IPS DF 19.7 (cell line): ENCODE measurements at places on chromosomes 11 and 22.

DNA sequence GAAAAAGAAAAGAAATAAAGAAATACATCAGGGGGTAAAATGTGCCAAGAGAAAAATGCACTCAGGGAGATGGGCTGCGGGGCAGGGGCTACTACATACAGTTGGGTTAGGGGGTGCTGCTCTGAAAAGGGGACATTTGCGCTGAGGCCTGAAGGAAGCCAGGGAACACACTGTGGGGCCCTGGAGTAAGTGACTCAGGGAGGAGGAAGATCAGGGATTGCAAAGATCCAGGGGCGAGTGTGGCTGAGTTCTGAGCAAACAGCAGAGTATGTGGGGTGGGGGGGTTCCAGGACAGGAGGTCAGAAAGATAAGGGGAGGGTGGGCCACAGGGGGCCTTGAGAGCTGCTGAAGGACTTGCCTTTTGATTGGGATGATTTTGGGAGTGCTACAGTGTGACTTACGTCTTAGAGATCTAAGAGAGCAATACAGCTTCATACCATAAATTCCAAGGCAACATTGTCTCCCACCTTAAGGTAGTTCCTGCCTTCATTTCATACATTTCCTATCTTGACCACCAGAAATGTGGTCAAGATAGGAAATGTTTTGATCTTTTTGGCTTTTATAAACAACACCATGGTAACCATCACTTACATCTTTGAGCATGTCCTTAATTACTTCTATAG, 5.8 kb downstream of the A4GALT start:
- DNase-seq: no peak

DNA sequence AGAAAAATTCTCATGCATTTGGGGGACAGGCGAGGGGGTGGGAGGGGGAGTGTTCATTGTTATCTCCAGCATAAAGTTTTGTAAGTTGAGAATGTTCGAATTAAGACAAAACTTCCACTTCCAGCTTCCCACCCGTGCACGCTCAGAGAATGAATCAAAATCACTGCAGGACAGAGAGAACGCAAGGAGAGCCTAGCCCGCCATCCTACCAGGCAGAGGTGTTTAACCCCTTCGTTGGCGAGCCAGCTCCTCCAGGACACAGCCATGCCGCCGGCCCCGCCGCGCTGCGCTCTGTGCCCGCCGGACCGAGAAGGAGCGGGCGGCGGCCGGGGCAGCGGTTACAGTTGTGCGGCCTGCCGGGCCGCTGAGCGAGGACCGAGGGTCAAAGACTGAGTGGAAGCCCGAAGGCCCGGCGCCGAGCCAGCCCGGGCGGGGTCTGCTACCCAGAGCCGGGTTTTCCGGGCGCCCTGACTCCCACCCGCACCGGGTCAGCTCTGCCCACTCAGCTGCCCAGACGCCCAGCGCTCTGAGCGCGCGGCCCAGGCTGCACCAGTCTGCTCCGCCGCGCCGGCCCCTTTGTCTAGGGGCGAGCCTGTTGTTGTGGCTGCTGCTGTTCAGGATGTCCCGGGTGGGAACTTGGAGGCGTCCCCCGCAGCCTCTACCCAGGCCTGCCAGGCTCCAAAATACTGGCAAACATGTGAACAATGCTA, at the start of gene NOX4:
TSS of gene NOX4 (minus strand) at position 395 of the 710 bp plus-strand sequence. CDS start at position 266, 129 bp downstream.
- peak; percentile 15 for DNase-seq

DNA sequence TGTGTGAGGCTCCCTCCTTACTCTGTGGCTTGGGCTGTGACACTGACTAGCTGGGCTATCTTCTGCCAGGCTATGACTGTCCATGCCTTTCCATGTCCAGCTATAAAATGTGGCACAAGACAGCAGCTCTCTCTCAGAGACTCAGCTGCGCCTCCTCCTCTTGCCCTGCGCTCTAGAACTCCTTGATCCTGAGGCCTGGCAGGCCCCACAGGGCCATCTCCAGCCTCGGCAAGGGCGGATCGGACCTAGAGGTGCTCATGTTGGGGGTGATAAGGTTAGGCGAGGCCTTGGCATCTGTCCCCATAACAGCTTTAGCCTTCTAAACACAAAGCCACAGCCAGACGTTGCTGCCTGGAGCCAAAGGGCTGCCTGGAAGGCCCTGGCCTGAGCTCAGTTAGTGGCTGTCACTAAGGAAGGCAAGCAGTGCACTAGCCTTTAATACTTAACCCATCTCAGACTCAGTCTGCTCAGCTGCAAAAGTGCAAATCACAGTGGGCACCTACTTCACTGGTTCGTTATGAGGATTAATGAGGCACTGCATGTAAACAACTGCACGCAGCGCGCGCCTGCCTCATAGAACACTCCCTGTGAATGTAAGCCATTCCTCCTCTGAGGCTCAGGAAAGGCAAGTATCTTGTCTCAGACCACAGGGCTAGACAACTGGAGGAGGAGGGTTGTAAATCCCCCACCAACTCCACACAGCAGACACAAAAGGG, 1.2 kb downstream of the GUCD1 start:
- DNase-seq: no peak

DNA sequence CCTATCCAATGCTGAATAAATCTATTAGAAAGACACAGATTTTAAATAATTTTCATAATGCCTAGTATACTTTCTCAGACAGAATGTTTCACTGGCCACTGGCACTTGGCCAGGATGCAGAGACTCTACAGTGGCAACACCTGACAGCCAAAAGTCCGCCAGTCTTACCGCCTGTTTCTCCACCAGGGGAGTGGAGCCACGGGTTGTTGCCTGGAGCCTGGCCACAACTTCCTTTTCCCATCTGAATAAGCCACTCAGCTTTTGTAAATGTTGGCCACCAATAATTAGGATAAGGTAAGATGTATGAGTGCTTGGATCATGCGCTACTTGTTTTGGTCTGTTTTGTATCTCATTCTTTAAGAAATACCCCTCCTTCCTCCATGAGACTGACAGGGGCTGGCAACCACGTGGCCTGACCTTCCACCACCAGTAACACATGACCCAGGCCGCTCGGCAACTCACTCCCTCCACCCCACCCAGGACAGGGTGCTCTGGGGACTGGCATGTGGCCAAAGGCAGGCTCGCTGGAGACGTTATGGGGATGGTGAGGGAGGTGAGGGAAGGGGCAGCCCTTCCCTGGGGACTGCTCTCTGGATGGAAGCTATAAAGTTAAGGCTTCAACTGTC, 93.0 kb upstream of the BID start:
- no peak for DNase-seq

GRCh38 chr11:62472063-62472884, 53.4 kb downstream of the SCGB1A1 start:
- DNase-seq: no peak

GRCh38 chr11:42528471-42528870, 783.3 kb upstream of the API5 start:
- no peak for DNase-seq

- DNase-seq: no peak
Observed at GRCh38 chr11:50278756-50279155, 246.1 kb downstream of the OR4C45 start.

GRCh38 chr22:19812910-19813309, 41.8 kb downstream of the GNB1L start:
- no peak for DNase-seq

DNA sequence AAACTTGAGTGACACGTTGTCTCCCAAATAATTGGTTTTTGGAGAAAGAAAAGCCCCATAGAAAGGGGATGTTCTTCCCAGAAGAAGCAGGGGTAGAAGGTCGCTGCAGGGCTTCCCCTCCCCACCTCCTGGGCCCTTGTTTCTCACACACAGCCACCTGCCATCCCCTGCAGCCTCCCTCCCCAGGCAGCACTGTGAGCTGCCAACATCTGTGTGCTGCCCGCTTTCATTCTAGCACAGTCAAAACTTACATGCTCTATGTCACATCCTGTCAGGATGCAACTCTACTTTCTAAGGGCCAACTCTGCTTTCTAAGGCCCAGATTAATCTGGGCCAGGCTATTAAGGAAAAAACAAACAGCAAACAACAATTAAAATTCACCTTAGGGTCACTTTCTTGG, 309.4 kb upstream of the ZC3H12C start:
- DNase-seq: no peak

DNA sequence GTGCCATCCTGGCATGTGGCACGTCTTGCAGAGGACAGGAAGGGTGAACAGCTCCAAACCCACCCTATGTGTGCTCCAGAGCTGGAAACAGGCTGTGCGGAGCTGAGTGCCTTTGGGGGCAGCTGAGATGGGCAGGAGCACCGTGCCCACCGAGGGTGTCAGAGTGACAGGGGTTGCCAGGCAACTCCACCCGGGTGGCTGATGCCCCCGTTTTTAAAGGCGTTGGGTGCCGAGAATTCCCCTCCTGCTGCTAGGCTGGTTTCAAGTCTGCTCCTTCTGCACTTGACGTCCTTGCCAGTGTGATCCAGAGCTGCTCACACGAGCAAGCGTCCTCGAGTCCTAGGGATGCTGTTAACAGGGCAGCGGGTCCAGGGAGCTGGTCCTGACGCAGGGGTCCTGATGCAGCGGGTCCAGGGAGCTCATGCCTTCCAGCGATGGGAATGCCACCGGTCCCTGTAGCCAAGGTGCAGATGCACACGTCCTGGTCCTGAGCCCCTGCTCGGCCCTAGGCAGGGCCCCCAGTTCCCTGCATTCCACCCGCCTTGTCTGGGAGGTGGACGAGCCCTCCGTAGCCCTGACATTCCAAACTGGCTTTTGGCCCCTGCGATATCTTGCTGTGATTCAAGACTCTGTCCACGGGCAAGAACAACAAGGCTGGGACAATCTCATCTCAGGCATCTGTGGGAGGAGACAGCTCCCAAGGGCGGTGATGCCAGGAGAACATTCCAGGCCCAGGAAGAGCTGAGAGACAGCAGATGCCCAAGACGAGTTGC, 4.9 kb downstream of the KCNQ1 start:
- DNase-seq: no peak

- no peak for DNase-seq
Observed at GRCh38 chr22:24683691-24684090, 80.7 kb downstream of the GGT1 start.

DNA sequence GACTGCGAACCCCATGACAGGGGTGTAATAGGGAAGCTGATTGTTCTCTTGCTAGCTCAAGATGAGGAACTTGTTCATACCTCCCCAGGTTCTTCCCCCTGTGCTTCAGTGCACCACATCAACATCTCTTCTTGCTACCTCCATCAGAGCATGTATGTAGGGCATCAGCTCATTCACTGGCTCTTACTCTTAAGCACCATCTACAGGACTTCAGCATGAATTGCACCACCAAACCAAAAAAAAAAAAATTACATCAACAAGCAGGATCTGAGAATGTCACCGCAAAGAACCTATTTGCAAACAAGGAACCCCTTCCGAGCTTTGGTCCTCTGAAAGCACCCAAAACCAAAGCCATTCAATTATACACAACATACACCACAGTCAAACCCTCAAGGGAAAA, 2226.5 kb upstream of the RAG2 start:
- no peak for DNase-seq

DNA sequence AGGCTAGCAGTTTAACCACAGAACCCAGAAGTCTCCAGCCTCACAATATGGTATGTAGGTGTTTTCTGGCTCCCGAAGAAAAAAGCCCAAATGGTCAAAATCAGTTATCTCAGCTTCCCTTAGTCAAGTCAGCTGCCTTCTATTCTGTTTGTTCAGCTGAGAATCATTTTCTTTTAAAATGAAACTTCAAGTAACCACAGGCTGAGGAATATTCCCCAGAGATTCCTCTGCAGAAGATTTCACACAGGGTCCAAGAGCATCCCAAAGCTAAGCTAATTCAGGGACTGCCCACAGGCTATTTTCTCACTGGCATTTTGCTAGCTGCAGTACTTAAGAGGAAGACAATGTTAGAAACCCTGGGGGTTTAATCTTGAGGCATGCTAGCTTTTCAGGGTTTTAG, 977.0 kb upstream of the CHORDC1 start:
- no peak for DNase-seq
